Cerebellar nuclear complex (tissue), 1 donor: ENCODE measurements at places on chromosomes 7 and 10.

- no peak for DNase-seq
These were observed 17.8 kb downstream of the CH25H start for GRCh38 chr10:89189211-89189734.

DNA sequence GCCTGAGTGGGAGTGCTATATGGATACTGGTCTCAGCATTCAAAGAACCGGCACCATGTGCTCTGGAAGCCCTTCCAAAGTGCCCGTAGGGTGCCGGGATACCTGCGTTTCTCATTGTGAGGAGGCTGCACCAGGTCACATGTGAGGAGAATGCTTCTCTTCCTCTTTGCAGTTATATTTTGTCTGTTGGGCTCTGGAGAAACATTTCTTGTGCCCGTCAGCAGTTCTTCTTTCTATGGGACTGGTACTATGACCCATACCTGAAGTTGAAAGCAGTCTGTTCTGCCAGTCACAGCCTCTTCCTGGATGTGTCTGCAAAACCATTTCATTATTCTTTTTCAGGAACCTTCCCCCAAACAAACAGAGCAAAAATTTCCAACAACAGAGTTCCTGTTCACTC is 465.0 kb downstream of the SUGCT start:
- no peak for DNase-seq

DNA sequence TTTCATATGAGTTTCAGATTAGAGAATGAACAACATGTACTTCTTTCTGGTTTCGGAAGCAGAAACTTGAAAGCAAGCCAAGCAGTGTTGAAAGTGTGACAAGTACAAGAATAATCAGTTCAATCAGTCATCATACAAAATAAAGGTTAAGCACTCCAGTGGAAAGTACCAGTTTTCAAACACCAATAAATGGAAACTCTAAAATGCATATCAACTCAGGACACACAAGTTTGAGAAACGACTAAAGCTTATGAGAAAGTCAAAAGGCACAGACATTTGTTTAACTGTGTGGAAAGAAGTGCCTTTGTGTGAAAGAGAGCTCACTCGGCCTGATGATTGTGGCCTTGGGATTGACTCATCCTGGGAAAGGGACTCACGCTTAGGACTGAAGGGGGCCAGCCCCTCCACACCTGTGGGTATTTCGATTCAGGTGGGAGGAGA is 60.6 kb upstream of the AKR1C1 start:
- DNase-seq, result no peak

- DNase-seq, result no peak
These were observed 39.2 kb upstream of the LRRC17 start for GRCh38 chr7:102873470-102874165.

DNA sequence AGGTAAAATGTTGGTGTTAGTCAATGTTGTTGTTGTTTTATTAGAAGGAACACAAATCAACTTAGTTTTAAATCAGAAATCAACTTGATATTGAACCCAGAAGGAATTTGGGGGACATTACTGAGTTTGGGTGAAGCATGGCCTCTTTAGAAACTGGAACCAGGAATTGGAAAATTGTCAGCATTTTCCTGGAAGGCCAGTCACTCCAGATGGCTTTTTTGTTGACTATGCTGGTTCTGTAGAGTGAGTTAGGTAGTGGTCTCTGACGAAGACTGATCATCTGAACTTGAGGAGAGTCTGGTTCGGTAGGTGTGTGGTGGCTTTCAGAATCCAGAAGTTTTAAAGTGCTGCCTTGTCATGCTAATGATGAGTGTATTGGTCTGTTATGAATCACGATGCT is 111.5 kb downstream of the BMPER start:
- DNase-seq, result no peak

GRCh38 chr10:63929831-63930467 is 408.7 kb downstream of the REEP3 start:
- DNase-seq, result no peak

- no peak for DNase-seq
These were observed 24.0 kb downstream of the SLC35G1 start for GRCh38 chr10:93917821-93918220.

GRCh38 chr10:97796651-97797050 is 24.9 kb upstream of the SFRP5 start:
- DNase-seq, result no peak

GRCh38 chr10:109327266-109327665 is 596.0 kb downstream of the XPNPEP1 start:
- no peak for DNase-seq
